ENCODE measurements at places on chromosomes 3 and 15.
A peak's percentile ranks its signal among the peaks of the same experiment; 100 is the strongest.

- no peak for DNase-seq
These were observed 9.1 kb downstream of the LINS1 start for GRCh38 chr15:100592898-100593297.

GRCh38 chr3:141192345-141192744 is 39.3 kb upstream of the PXYLP1 start:
- DNase-seq = peak; percentile 79

- no peak for DNase-seq
These were observed 156.2 kb downstream of the PLCL2 start for GRCh38 chr3:17040990-17041377.

DNA sequence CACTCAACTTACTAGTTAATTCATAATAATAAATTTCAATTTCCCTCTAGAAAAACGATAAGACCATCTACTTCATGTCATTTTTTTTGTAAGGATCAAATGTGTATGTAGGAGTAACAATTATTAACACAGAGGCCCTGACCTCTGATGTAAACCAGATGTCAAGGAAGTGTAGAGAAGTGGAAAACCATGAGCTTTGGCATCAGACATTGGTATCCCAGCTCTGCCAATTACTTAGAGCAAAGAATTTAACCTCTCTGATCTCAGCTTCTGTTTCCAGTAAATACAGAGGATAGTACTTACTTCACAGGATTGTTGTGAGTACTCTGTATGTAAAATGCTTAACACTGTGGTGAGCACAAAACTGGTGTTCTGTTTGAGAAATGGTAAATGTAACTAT is 17.5 kb downstream of the AQR start:
- DNase-seq = no peak

DNA sequence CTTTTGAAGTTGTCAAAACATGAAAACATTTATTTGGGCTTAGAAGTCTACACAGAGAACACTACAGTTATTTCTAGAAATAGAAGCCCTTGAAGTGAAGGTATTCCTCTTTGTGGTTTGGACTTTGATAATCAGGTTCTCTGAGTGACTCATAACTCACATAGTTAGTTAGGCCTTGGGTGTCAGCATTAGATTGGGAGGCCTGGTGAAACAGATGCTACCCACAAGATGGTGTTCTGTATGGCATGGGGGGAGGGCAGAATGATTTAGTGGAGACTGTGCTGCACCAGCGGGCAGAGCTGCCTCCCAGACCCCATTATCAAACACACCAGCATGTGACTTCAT is 108.9 kb upstream of the ETV5 start:
- DNase-seq = peak; percentile 47

DNA sequence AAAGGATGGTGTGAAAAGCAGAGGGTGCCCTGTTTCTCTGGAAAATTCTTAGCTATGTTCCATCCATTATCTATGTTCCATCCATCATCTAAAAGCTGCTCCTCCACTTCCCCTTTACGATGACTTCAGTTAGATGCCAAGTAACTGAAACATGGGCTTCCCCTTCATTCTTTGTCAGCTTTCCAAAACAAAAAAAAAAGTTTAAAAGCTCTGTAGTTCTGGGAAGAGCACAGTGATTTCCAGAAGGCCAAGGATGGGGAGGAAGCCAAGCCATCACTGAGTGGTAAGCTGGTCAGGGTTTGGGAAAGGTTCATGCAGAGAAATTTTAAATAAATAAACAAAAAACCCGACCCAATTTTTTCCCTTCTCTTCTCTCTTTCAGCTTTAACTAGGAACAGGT is 111.5 kb downstream of the CFAP44 start:
- DNase-seq = no peak

DNA sequence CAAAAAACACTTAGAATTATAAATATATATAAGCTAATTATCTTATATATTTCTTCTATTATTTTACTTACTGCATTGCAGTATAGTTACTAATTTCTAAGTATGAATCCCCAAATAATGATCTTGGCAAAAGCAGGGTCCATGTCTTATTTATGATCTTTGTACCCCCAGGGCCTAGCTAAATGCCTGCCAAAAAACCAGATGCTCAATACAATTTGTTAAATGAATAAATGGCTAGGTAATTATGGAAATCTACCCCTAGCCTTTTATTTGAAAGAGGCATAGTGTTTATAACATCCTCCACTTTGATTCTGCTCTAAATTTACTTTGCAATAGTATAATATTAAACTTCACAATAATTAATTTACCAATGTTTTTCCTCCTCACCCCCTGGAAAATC is 69.5 kb downstream of the CSNK1G1 start:
- DNase-seq = no peak

GRCh38 chr3:128062033-128062745 is 10.0 kb downstream of the SEC61A1 start:
- no peak for DNase-seq

DNA sequence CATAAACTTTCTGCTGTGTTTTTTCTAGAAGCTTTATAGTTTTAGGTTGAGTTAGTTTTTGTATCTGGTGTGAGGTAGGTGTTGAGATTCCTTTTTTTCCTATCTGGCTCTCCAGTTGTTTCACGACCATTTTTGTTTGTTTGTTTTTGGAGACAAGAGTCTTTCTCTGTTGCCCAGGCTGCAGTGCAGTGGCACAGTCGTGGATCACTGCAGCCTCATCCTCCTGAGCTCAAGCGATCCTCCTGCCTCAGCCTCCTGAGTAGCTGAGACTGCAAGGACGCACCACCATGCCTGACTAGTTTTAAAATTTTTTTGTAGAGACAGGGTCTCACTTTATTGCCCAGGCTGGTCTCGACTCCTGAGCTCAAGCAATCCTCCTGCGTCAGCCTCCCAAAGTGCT is 20.6 kb downstream of the RNF111 start:
- DNase-seq = no peak

GRCh38 chr3:43254125-43254524 is 32.2 kb upstream of the SNRK start:
- DNase-seq = no peak

DNA sequence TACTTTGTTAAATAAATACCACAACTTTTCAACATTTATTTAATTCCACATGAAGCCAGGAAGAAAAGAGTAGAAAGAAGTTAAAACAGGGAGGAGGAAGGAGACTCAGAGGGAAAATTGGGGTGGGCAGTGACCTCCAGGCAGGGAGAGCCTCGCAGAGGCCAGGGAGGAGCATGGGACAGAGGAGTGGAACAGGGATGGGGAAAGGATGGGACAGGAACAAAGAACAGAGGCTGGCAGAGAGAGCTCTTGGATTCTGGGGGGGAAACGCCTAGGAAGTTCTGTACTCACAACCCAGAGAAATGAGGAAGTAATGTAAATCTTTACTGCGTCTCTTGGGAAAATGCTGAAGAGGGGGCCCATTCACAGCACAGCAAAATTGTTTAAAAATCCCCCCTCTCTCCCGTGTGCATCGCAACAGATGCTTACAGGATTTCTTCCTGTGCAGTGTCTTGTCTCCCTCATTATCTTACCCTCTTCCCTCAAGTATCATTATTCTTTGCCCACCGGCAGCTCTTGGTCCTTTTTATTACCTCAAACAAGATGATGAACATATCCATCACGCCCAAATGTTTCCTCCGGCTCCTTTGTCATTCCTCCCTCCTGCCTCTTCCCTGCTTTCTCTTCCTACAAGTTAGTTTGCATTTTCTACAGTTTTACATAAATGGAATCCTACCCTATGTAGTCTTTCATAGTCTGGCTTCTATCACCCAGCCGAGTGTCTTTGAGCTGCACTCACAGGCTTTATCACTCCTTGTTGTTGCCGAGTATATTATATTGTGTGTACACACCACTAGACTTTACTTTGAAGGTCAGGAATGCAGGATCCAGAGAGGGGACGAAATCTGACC is 65.5 kb downstream of the ARHGAP31 start:
- DNase-seq = no peak
